Common myeloid progenitor, CD34-positive (primary cell): ENCODE measurements at places on chromosomes 11 and 22.
A peak's percentile ranks its signal among the peaks of the same experiment; 100 is the strongest.

DNA sequence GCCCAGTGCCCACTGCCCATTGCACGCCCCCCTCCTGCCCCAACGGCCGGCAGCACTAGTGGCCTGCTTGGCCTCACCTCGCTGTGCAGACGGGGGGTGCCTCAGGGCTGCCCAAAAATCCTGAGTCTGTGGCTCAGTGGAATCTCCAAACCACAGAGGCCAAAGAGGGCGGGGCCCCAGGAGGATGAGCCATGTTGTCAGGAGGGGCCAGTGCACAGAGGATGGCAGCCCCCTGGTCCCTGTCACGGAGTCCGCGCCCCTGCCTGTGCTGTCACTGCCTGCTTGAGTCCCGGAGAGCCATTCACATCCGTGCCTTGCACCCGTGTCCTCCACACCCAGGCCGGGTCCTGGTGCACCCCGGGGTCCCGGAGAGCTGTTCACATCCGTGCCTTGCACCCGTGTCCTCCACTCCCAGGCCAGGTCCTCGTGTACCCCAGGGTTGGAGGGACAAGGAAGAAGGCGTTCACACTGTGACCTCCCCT is 36.4 kb upstream of the MUC5AC start:
- DNase-seq = no peak

DNA sequence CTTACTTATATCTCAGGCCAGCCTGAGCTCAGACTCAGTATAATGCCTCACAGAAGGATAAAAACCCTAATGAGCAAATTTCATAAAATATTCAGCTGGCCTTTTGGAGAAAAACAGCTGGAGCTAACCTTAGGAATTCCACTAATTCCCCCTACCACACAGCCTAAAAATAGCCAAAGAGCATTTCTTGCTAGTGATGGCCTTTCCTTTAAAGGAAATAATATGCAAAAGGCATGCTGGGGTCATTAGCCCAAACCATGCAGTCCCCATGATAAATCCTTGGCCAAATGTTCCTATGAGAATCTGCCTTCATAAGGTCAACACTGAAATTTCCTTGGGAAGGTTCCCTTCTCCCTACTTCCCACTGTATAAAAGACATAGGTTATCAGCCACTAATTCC is 38.2 kb downstream of the SYTL2 start:
- no peak for DNase-seq

GRCh38 chr11:12152321-12152720 is 41.9 kb downstream of the MICAL2 start:
- no peak for DNase-seq

DNA sequence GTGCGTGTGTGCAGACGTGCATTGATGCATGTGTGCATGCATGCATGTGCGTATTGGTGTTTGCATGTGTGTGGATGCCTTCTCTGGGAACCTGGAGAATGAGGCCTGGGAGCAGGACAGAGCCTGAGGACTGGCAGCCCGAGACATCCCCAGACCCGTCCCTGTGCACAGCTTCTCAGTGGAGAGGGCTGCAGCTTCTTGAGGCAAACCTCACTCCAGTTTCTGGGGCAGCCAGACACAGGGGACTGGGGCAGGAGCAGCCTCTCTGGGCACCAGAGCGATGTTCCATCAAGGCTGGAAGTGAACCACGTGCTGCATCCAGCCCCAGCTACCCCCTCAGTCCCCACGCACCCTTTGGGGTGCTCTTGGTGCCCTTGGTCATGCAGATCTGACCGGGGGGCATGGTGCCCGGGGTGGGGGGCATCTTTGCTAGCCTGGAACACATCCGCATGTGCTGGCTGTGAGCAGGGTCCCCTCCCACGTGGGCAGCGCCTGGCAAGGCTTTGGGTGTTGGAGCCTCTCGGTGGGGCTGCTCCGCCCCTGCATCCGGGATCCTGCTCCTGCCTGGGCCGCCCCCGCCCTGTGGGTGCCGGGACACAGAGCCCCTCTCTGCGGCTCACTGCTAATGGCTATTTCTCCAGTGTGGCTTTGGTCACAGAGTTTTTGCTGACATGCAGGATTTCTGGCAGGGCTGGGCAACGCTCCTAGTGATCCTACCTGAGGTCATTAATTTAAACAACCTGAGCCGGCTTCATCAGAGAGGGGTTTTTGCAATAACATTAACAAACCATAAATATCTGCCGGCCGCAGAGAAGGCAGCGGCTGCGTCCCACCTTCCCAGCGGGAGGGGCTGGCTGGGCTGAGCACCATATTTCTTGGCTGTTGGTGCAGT is 434.7 kb downstream of the TBC1D22A start:
- DNase-seq = no peak

- DNase-seq = no peak
Observed at GRCh38 chr22:17872471-17872870, 98.2 kb upstream of the BID start.

DNA sequence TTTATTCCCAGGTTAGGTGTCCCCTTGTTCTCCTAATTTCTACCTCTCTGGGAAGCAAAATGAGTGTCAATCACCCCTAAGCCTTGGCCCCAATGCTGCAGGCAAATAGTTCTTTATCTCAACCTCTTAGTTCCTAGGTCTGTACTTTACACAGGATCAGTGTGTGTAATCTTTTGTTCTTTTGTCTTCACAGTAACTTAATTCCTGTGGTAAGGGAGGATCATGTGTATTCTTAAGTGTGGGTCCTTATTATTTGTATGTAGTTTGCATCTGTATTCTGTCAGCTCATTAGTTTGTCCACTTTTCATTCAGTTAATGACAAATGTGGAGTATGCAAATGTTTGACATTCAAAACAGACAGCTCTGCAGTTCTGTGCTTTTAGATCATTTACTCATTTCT is 166.7 kb downstream of the FAT3 start:
- no peak for DNase-seq

DNA sequence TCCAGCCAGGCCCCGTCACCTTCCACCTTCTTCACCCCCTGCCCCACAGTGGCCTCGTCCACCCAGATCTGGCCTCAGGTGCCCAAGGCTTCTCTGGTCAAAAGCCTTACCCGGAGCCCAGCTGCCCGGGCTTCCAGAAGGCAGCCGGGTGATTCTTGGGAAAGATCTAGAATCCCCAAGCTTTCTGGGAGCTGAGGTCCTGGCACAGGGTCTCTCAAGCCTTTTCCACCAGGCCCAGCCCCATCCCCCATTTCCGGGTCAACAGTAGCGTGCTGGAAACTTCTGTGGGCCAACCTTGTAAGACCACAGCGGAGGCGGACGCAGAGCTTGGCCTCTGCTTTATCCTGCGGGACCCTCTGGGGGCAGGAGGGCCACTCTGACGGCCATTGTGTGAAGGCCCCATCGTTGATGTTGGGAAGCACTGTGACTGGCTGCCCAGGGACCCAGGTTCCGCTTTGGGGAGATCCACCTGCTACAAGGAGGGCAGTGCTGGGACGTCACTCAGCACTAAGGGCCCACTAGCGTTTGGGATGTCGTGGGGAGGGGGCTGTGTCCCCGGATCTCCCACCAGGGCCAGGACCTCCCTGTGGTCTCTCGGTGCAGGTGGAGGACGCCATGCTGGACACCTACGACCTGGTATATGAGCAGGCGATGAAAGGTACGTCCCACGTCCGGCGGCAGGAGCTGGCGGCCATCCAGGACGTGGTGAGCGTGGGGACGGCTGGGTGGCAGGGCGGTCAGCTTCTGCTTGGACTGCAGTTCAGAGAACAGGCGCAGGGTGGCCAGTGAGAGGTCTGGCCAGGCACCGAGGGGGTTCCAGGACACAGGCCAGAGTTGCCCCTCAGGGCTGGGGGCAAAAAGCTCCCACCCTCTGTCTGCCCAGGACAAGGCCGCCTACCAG is 11.5 kb downstream of the TSPAN32 start:
- no peak for DNase-seq

GRCh38 chr22:35555483-35555890 is 14.9 kb downstream of the RASD2 start:
- no peak for DNase-seq

GRCh38 chr11:117415358-117415896 is 87.8 kb downstream of the CEP164 start:
- DNase-seq = no peak

DNA sequence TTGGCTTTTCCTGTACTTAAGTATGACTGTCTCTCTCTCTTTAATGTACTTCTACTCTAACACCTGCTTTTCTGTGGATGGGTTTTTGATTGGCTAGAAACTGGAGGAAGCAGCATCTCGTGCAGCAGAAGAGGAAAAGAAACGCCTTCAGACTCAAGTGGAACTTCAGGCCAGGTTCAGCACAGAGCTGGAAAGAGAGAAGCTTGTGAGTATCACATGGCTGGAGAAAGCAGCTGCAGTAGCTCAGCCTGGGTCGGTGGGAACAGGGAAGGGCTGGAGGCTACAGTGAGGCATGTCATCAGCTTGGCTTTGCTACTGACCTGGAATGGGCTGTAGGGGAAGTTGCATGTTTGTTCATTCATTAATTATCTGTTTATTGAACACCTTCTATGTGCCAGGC is 74.2 kb downstream of the SWAP70 start:
- DNase-seq = peak; percentile 54
